Activated CD4-positive, alpha-beta T cell treated with anti-CD3 and anti-CD28 coated beads, Interleukin-2, amount 50 U/mL, for 4 hours (primary cell): ENCODE measurements at places on chromosomes 5 and 9.
A peak's percentile ranks its signal among the peaks of the same experiment; 100 is the strongest.

GRCh38 chr5:81371354-81371876 is 22.5 kb downstream of the ACOT12 start:
- DNase-seq, result no peak

DNA sequence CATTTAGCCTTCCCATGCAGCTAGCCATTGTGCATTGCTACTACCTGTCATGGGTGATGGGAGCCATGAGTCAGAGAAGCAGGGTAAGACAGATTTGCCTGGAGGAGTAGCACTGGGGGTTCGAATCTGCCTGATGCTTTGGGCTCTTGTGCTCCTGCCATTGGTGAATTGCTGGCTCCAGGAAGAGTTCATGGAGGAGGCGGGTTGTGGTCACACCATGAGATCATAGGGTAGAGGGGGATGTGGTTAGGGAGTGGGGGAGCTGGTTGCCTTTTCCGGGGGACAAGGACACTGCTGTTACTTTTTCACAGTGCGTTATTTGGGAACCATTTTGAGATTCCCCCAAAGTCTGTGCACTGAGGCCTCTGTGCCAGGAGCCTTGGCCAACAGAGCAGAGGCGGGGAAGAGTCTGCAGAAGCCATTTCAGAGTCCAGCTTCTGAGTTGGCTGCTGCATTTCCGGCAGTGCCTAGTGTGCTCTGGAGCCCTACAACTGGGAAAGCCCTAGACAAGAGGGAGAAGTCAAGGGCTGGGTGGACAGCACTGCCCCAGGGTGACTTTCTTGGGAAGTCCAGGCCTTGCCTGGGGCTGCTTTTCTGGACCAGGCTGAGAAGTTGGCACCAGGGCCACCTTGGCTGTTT is 6.2 kb downstream of the ANGPTL2 start:
- no peak for DNase-seq

DNA sequence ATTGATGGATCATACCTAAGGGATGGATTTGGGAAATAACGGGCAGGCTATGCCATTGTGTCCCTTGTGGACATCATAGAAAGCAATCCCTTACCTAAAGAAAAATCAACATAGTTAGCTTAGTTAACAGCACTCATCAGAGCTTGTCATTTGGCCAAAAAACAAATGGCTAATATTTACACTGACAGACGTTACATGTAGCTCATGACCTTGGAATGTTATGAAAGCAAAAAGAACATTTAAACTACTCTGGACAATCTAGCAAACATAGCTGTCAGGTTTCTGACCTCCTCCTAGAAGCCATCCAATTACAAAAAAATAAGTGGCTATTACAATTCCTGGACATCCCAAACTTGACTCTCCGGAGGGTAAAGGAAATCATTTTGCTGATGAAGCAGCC is 23.8 kb downstream of the TMEM232 start:
- no peak for DNase-seq

- no peak for DNase-seq
These were observed 161.4 kb downstream of the CD180 start for GRCh38 chr5:67035098-67035740.

GRCh38 chr5:175092691-175093090 is 351.3 kb downstream of the DRD1 start:
- DNase-seq, result no peak

- no peak for DNase-seq
These were observed 139.5 kb downstream of the RGS3 start for GRCh38 chr9:113603048-113603375.

- DNase-seq, result no peak
These were observed 548.9 kb downstream of the BNC2 start for GRCh38 chr9:16321461-16322119.

DNA sequence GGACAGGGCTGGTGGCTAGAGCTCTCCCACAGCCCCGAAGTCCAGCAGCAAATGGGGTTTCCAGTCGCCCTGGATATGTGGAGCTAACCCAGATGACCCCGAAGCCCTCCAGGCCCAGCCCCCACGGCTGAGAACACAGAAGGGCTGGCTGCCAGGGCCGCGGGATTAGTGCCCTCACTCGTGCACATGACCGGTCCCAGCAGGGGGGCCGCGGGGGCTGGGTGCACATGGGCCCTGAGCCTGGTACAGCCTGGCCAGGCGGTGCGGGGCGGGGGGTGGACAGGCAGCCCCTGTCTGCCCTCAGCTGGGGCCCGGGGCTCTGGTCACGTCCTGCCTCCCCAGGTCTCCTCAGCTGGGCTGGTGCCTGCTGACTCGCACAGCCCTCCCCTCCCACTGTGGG is 5.9 kb downstream of the SSNA1 start:
- DNase-seq, result no peak

- DNase-seq, result no peak
These were observed 73.3 kb upstream of the PHF24 start for GRCh38 chr9:34884747-34885189.

GRCh38 chr9:117013440-117013995 is 326.4 kb downstream of the TRIM32 start:
- no peak for DNase-seq

DNA sequence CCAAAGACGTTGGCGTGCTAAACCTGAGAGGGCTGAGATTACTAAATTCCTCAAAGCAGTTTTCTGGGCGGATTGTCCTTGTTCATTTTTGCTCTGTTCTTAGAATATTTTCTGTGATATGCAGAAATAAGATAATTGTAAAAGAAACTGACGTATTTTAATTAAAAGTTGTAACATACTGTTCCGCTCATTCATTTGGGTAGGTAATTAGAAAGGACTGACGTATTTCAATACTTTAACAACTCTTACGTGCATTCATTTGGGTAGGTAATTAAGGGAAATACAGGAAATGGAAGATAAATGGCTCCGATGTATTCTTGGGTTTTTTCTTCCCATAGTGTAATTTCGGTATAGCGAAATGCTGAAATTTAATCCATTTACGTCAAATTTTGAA is 1.1 kb downstream of the OSTF1 start:
- DNase-seq, result no peak

- DNase-seq, result no peak
These were observed 136.5 kb upstream of the STK32A start for GRCh38 chr5:147098233-147098790.

- no peak for DNase-seq
These were observed 296.0 kb upstream of the DMRT1 start for GRCh38 chr9:545480-545879.

GRCh38 chr5:94645053-94645452 is 26.6 kb downstream of the SLF1 start:
- no peak for DNase-seq

GRCh38 chr5:113040672-113041260 is 64.2 kb downstream of the DCP2 start:
- no peak for DNase-seq

- DNase-seq, result no peak
These were observed 97.6 kb downstream of the RAB3C start for GRCh38 chr5:58680503-58680902.

DNA sequence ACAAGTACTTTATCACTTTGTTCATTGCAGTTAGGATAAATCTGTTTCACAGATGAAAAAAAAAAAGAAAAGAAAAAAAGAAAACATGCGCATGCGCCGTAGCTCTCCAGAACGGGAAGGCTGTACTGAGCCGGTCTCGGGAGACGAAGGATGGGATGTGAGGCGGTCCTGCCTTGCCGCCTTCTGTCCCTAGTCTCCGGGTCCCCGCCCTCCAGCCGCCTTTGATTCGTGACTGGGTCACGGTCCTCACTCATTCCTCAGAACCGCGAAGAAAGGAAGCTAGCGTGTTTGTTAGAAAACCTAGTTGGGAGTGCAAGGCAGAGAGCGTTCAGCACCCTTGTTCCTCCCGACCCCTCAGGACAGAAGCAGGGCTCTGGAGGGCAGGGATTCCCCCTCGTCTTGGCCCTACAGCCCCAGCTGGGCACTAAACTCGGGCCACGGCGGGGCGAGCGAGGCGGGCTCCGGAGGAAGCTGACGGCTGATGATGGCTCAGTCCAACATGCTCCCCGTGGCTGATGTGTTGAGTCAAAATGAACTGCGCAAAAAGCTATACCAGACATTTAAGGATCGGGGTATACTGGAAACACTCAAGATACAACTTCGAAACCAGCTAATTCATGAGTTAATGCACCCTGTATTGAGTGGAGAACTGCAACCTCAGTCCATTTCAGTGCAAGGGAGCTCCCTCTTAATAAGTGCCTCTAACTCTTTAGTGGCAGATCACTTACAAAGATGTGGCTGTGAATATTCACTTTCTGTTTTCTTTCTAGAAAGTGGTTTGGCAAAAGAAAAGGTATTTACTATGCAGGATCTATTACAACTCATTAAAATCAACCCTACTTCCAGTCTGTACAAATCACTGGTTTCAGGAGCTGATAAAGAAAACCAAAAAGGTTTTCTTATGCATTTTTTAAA is 40.0 kb downstream of the CPLANE1 start:
- DNase-seq, result no peak

DNA sequence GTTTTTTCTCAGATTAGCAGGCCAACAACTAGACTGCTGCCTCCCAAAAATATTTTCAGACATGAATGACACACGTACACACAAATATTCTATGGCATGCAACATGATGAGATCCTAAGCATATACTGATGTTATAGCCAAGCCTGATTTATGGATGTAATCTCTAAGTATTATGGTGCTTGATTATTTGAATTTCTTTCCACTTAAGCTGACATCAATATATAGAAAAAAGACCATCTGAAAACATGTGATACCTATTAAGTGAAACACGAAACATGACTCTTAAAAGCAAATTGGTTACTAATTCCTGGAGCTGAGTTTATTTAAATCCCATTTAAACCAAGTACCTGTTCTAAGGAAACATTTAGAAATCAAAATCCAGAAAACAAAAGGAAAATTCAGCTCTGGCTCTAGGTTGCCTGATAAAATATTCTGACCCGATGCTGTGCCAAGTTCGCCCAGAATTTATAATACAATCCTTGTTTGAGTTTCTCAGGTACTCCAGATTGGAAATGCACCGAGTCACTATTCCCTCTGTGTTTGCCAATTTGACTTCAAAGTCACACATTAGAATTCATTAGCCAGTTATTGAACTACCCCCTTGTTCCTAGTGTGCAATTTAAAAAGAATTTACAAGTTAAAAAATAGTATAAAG is 548.6 kb downstream of the CSNK1G3 start:
- no peak for DNase-seq

DNA sequence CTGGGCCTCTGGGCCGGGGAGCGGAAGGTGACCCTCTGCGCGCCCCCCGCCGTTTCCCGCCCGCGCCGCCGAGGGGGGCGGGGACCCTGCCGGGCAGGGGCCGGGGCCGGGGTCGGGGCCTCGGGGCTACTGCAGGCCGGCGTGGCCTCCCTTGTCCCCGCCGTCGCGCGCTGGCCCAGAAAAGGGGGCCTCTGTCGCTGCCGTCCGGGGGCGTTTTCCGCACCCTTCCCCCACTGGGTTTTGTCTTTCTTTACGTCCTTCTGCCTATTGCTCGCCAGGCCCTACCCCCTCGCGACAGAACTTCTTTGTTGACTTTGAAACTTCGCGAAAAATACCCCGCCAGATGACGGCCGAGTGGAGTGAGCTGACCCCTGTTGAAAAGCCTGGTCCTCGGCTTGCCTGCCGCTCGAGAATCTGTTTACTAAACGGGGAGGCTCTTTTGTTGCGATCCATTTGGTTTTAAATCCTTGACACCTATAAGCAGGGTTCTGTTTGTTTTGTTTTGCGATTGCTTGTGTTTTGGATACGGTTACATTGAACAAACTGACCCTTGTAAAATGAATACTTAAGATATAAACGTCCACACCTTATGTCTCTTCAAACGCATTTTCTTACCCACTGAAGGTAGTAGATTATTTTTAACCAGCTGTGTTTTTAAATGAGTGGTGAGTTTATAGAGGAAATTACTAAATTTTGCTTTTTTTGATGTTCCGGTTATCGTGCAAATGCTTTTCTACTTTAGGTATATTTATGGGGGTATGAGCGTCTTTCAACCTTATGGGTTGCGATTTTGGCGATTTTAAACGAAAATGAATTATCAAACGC is 765 bp downstream of the MARCHF6 start:
- DNase-seq, result peak; percentile 37

GRCh38 chr9:98222885-98223691 is 30.7 kb upstream of the CORO2A start:
- no peak for DNase-seq

- no peak for DNase-seq
These were observed at the start of gene DMRTA1 for GRCh38 chr9:22446589-22446949. TSS of gene DMRTA1 (plus strand) at chr9:22446824. CDS start at chr9:22447066, 242 bp downstream.

- no peak for DNase-seq
These were observed 292.7 kb downstream of the TMEM167A start for GRCh38 chr5:82784521-82784920.

GRCh38 chr5:106759581-106759980 is 911.2 kb downstream of the EFNA5 start:
- DNase-seq, result no peak

- DNase-seq, result no peak
These were observed 99.0 kb downstream of the TRIM36 start for GRCh38 chr5:115070737-115071136.

DNA sequence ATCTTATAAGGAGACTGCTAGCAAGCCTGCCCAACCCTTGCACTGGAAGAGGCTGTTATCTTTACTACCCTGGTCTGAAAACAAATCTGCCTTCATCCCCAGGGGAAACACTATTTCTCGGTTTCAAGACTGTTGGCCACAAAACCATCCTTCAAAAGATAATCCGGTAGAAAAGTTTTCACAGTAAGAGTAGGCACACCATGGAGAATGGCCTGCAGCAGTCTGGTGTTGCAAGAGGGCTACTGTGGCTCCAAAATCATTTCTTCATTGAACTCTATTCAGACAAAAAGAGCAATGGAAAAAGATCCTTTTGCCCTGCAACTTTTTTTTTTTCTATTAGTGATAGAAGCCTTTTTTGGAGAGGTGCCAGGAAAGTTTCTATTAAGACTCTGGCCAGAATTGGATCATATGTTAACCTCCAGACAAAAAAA is 163.9 kb downstream of the ARHGEF28 start:
- DNase-seq, result no peak

GRCh38 chr5:121870489-121870888 is 18.8 kb downstream of the FTMT start:
- DNase-seq, result no peak

DNA sequence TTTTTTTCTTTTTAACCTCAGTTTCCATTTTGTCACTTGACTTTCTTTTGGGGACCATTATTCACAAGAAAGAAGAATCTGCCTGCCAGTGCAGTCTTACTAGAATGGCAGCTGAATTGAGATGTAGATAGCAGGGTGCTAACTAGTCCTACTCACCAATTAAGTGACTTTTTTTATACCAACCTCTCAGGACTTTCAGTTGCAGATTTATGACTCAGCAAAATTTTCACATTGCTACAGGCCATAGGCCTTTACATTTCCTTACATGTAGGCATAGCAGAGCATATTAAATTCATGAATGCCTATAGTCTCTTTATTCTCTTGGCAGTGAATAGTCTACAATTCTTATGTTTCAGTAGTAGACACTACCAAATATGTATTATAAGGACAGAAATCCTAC is 54.0 kb upstream of the FKTN start:
- DNase-seq, result no peak

- no peak for DNase-seq
These were observed 1.0 kb downstream of the FAM200C start for GRCh38 chr5:160398806-160399205.

- DNase-seq, result no peak
These were observed 9.4 kb upstream of the BTF3 start for GRCh38 chr5:73488806-73489205.
